ENCODE measurements at places on chromosomes 5 and 9. TPM values are rescaled to one million over a fixed set of nuclear protein-coding genes. Genes with fewer than 3 reads are reported as not detected.

- no peak overlapping the region for H3K27ac ChIP-seq
- no peaks in the 10 kb centered on the region for H3K27me3 ChIP-seq
- no peaks in the 10 kb centered on the region for H3K36me3 ChIP-seq
- no peak overlapping the region for H3K4me3 ChIP-seq
- no peaks in the 10 kb centered on the region for H3K4me1 ChIP-seq
Measured at GRCh38 chr5:60350794-60351193, 349.2 kb downstream of the DEPDC1B start.

DNA sequence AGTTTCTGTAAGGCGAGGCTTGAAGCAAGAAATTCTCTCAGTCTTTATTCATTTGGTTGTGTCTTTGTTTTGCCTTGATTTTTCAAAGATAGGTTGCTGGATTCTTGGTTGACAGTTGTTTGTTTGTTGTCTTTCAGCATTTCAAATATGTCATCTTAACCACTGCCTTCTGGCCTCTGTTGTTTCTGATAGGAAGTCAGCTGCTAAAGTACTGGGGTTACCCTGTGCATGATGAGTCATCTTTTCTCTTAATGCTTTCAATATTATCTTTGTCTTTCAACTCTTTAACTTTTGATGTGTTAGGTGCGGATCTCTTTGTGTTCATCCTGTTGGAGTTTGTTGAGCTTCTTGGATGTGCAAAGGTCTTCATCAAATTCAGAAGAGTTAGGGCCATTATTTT is 1571.3 kb downstream of the MAT2B start:
- no peaks in the 10 kb centered on the region for H3K27me3 ChIP-seq
- no peak overlapping the region for H3K27ac ChIP-seq
- H3K4me3 ChIP-seq = no peak overlapping the region
- no peaks in the 10 kb centered on the region for H3K4me1 ChIP-seq

DNA sequence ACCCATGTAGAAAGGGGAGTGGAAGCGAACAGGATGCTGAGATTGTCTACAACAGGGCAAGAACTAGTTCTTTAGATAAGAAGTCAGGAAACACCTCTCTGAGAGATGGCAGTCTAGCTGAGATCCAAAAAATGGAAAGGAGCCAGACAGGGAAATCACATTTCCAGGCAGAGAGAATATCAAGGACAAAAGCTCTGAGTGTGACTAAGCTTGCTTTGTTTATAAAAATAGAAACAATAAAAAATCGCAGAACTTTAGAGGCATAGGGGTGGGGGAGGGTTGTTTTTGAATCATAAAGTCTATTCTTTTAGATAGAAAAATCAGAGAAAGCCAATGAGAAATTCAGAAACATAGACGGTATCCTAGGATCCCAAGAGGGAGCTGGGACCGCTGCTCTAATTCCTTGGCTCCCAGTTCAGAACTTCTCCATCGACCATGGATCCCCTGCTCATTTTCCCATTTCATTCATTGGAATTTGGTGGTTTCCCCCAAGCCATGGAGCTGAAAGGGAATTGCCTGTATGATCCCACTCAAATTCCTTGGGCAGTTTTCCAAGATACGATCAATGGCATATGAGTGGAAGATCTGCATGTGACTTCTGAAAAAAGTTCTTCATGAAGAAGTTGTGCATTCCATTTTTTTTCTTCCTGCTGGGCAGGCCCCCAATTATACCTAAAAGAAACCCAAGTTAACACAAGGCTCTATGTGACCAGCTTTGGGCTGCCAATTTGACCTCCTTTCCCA is 182.0 kb downstream of the GRIA1 start:
- no peak overlapping the region for H3K27ac ChIP-seq
- no peaks in the 10 kb centered on the region for H3K36me3 ChIP-seq
- no peaks in the 10 kb centered on the region for H3K27me3 ChIP-seq
- no peak for DNase-seq
- no peaks in the 10 kb centered on the region for H3K4me1 ChIP-seq
- no peak overlapping the region for H3K4me3 ChIP-seq

DNA sequence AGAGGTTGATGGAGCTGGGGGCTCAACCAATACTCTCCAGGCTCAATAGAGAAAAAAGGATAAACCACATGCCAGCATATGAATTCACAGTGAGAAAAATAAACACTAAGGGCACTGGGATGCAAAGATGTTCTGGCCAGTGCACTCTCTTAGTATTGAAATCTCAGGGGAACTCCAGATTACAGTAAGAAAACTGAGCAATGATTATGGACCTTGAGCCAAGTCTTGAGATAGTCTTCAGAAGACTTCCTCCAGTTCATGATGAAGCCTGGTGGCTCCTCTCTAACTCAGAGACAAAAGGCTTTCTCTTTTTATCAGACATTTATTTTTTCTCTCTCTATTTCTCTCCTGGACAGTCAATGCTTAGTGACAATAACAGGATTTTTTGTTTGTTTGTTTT is 139.8 kb upstream of the SPEF2 start:
- no peak for DNase-seq
- no peaks in the 10 kb centered on the region for H3K4me1 ChIP-seq
- H3K27ac ChIP-seq = no peak overlapping the region
- H3K4me3 ChIP-seq = no peak overlapping the region

GRCh38 chr5:140555747-140556312 is 1.4 kb downstream of the SRA1 start:
- no peaks in the 10 kb centered on the region for H3K27me3 ChIP-seq
- no peak for DNase-seq
- peaks cover 12% of the 10 kb centered on the region for H3K4me1 ChIP-seq
- peak overlapping the region; percentile 90 for H3K4me3 ChIP-seq
- peaks cover 7% of the 10 kb centered on the region for H3K36me3 ChIP-seq

GRCh38 chr5:57325678-57326397 is 152.0 kb downstream of the GPBP1 start:
- H3K27ac ChIP-seq = no peak overlapping the region
- no peaks in the 10 kb centered on the region for H3K36me3 ChIP-seq
- no peak for DNase-seq
- H3K4me3 ChIP-seq = no peak overlapping the region

DNA sequence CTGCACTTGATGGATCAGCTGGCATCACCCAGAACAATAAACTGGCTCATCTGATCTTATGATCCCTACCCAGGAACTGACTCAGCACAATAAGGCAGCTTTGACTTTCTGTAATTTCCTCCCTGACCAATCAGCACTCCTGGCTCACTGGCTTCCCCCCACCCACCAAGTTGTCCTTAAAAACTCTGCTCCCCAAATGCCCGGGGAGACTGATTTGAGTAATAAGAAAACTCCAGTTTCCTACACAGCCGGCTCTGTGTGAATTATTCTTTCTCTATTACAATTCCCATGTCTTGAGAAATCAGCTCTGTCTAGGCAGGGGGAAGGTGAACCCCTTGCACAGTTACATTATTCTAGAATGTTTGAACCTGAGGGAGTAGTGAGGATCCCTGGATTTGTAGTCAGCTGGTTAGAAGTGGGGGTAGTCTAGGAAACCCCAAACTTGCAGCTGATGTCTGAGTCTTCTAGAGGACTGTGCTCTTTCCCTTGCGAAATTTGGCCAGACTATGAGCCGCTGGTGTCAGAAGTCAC is 111.7 kb upstream of the NEK6 start:
- no peak overlapping the region for H3K4me3 ChIP-seq
- no peak overlapping the region for H3K27ac ChIP-seq
- no peaks in the 10 kb centered on the region for H3K4me1 ChIP-seq

GRCh38 chr5:133052317-133053175 is 733 bp downstream of the HSPA4 start:
- H3K4me1 ChIP-seq = peaks cover 25% of the 10 kb centered on the region
- H3K4me3 ChIP-seq = peak overlapping the region; percentile 84
- H3K27me3 ChIP-seq = no peaks in the 10 kb centered on the region
- peak overlapping the region; percentile 100 for H3K27ac ChIP-seq
- peak; percentile 69 for DNase-seq

GRCh38 chr9:108270561-108270960 is 585.2 kb downstream of the ACTL7B start:
- H3K27me3 ChIP-seq = no peaks in the 10 kb centered on the region
- H3K36me3 ChIP-seq = no peaks in the 10 kb centered on the region
- no peak for DNase-seq
- no peak overlapping the region for H3K4me3 ChIP-seq
- H3K27ac ChIP-seq = no peak overlapping the region

DNA sequence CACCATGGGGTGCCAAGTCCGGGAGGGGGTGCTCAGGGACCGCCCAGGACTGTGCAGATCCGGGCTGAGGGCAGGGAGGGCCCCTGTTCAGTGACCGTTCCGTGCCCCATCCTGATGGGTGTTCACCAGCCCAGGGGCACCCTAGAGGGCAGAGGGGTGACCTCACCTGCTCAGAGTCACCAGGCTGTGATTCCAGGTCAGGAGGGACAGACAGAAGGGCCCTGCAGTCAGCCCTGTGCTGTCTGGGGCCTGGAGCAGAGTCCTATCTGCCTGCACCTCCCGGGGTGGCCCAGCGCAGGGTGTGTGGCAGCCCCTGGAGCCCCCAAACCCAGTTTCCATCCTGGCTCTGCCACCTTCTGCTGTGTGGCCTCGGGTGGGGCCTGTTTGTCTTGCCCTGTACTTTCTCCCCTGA is 241.9 kb downstream of the PBX3 start:
- H3K4me3 ChIP-seq = no peak overlapping the region
- no peaks in the 10 kb centered on the region for H3K36me3 ChIP-seq
- no peak overlapping the region for H3K27ac ChIP-seq
- no peak for DNase-seq

- no peak overlapping the region for H3K27ac ChIP-seq
- H3K27me3 ChIP-seq = no peaks in the 10 kb centered on the region
- H3K36me3 ChIP-seq = peaks cover 37% of the 10 kb centered on the region
- H3K4me1 ChIP-seq = no peaks in the 10 kb centered on the region
- H3K4me3 ChIP-seq = no peak overlapping the region
Measured at GRCh38 chr5:131431794-131432193, 167.9 kb downstream of the CDC42SE2 start.

GRCh38 chr5:50564079-50564478 is 102.4 kb upstream of the PARP8 start:
- H3K4me3 ChIP-seq = no peak overlapping the region
- H3K27ac ChIP-seq = no peak overlapping the region
- H3K27me3 ChIP-seq = no peaks in the 10 kb centered on the region
- no peaks in the 10 kb centered on the region for H3K4me1 ChIP-seq

GRCh38 chr9:76298521-76299144 is 95.6 kb downstream of the RFK start:
- H3K4me3 ChIP-seq = no peak overlapping the region
- H3K27me3 ChIP-seq = no peaks in the 10 kb centered on the region
- H3K4me1 ChIP-seq = no peaks in the 10 kb centered on the region
- no peak for DNase-seq
- no peak overlapping the region for H3K27ac ChIP-seq

DNA sequence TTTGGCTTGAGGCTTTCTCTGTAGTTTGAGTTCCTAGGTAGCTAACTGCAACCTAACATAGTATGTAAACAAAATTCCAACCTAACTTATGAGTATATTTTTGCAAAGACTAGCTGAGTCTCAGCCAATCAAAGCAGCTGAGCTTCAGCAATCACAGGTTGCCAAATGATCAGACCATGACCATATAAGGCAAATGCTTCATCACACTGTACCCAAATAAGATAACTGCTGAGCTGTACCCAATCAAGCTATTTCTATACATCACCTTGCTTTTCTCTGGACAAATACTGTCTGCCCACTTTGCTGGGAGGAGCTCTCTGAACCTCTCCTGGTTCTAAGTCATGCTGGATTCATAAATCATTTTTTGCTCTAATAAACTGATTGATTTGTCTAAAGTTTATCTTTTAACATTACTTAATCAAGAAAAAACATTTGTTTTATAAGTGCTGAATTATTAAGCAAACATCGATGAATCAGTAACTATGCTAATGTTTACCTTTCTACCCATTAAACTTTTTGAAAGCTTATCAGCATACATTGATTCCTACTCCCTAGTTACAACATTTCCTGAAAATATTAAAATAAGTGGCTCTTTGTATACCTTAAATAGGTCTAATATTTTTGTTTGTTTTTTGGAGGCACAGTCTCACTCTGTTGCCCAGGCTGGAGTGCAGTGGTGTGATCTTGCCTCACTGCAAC is 129.7 kb upstream of the PCA3 start:
- H3K36me3 ChIP-seq = no peaks in the 10 kb centered on the region
- H3K4me3 ChIP-seq = no peak overlapping the region
- peak; percentile 11 for DNase-seq
- H3K27me3 ChIP-seq = no peaks in the 10 kb centered on the region

DNA sequence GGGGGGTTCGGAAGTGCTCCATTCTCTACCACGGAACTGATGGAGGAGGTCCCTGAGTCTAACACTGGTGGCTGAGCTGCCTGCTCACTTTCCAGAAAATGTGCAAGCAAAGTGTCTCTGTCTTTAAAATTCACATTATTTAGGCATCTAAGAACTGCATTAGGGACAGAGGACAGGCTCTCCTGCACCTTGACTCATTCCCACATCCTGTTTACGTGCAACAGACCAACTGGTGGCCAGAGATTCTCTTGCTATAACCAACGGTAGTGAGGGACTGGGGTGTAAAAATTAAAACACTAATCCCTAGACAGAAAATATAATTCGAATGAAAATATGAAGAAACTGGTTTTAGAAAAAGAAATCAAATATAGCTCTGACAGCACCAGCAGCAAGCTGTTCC is 320.9 kb downstream of the IRX2 start:
- H3K27ac ChIP-seq = no peak overlapping the region
- H3K4me3 ChIP-seq = no peak overlapping the region
- no peaks in the 10 kb centered on the region for H3K36me3 ChIP-seq
- no peaks in the 10 kb centered on the region for H3K4me1 ChIP-seq
- no peak for DNase-seq

GRCh38 chr9:96121136-96121535 is 180.8 kb downstream of the HSD17B3 start:
- H3K4me1 ChIP-seq = no peaks in the 10 kb centered on the region
- H3K36me3 ChIP-seq = no peaks in the 10 kb centered on the region
- H3K4me3 ChIP-seq = no peak overlapping the region
- DNase-seq = no peak

DNA sequence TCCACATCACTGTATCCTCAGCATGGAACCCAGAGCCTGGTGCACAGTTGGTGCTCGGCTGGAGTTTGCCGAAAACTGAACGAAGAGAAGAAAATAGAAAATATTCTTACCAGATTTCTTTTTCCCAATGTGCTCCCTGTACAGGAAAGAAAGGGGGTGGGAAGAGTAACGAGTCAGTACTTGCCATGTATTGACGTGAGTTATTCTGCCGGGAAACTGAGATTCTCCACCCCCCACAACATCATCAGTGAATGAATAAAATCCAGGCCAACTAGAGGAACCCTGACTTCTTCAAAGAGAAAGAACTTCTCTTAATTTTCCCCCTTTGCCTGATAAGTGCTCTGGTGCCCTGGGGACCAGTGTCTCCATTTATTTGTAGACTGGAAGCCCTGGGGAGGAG is 80.6 kb downstream of the SH3PXD2B start:
- H3K4me1 ChIP-seq = no peaks in the 10 kb centered on the region
- DNase-seq = no peak
- no peak overlapping the region for H3K4me3 ChIP-seq
- no peaks in the 10 kb centered on the region for H3K27me3 ChIP-seq

GRCh38 chr9:4375424-4376200 is 75.7 kb upstream of the GLIS3 start:
- H3K4me1 ChIP-seq = no peaks in the 10 kb centered on the region
- peak; percentile 78 for DNase-seq
- no peaks in the 10 kb centered on the region for H3K36me3 ChIP-seq
- H3K27ac ChIP-seq = no peak overlapping the region

Gene CDC20B
- total RNA-seq = 0.32 TPM

Gene RUSC2
- total RNA-seq = 18.7 TPM

Gene ADAMTSL1
- 63.0 TPM for total RNA-seq

Gene PPP2CA
- total RNA-seq = 508 TPM

Gene RGS3
- total RNA-seq = 102 TPM

Gene GGTA1
- total RNA-seq = not detected
